ENCODE measurements at places on chromosomes 4 and X. TPM values are rescaled to one million over a fixed set of nuclear protein-coding genes. Genes with fewer than 3 reads are reported as not detected.

GRCh38 chr4:37051111-37051510, 193.4 kb upstream of the NWD2 start:
- no peak for DNase-seq

Gene SSX2B
- total RNA-seq = not detected

GRCh38 chr4:154490234-154490582, 1.4 kb downstream of the DCHS2 start:
- no peak for DNase-seq

Gene TAF7L
- not detected for total RNA-seq

- no peak for DNase-seq
Observed at GRCh38 chrX:7617994-7618393, 225.0 kb upstream of the VCX start.

Gene MFAP3L
- total RNA-seq = 2.4 TPM

- DNase-seq = no peak
Observed at GRCh38 chr4:105548483-105548882, 3.9 kb upstream of the ARHGEF38 start.

DNA sequence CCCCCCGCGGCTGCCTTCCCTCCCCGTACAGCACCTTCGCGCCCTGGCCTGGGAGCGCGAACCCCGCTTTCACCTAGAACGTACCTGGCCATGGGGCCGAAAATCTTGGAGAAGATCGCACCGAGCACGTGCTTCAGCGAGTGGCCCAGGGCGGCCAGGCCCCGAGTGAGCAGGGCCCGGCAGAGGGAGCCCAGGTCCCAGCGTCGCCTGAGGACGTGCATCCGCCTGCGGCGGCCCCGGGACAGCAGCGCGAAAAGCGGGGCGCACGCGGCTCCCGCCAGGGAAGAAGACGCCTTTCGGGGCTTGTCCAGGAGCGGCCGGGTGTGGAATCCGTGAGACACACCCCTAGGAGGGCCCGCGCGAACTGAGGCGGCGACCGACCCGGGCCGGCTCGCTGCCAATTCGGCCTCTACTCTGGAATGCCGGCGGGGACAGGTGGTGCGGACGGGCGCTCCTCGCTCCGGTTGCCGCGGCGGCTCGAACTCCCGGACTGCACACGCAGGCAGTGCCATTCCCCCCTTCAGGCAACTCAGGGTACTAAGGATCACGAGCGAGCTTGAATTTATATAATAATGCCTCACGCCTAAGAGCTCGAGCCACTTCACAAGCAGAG, at the start of gene HS6ST2:
Gene HS6ST2, minus strand, starts transcription at position 539 of the 613 bp plus-strand sequence.
- peak; percentile 34 for DNase-seq

Gene ADGRG2
- total RNA-seq = 0.10 TPM

DNA sequence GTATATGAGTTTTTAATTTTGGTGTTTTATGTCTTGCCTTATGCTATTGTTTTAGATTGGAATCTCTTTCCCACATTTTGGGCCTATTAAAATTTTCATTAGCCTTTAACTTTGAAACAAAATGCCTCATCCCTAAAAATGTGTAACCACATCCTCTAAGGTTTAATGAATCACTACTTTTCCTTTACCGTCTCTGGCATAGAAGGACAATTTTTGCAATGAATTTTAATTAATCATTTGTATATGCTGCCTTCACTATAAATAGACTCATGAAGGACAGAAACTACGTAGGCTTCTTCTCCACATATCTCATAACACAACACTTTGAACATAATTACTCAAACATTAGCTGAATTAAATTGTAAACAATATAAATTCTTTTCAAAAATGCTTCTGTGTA, 421.5 kb downstream of the NLGN4X start:
- DNase-seq = no peak

GRCh38 chr4:16530688-16531635, 304.7 kb upstream of the TAPT1 start:
- DNase-seq = no peak

DNA sequence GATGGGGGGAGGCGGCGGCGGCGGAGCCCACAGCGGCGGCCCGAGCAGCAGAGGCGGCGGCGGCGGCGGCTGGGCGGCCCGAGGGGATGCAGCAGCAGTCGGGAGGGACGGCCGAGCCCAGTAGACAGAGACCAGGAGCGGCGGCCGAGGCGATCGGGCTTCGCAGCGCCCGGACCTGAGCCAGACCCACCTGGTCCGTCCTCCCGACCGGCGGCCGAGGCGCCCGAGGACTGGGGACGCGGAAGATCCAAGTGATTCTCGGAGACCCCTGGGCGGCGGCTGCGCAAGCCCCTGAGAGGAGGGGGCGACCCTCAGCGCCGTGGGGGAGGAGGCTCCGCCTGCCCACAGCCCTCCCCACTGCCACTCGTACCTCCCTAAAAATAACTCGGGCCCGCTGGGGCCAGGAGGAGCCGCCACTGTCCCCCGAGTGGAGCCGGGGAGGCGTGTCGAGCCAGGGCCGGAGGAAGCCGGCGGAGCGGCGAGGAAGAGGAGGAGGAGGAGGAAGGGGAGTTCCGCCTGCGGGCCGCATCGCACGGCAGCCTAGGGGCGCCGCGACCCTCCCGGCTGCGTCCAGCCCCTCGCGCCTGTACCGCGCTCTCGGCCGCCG, 608 bp downstream of the RAPGEF2 start:
- peak; percentile 44 for DNase-seq

- no peak for DNase-seq
Observed at GRCh38 chrX:155127465-155127864, 56.2 kb downstream of the BRCC3 start.

- DNase-seq = no peak
Observed at GRCh38 chr4:118337954-118338353, 14.8 kb downstream of the PRSS12 start.

Gene NAA11
- not detected for total RNA-seq

Gene SYTL5
- total RNA-seq = 5.4 TPM

- DNase-seq = no peak
Observed at GRCh38 chrX:41600291-41600690, 88.5 kb upstream of the GPR34 start.

- no peak for DNase-seq
Observed at GRCh38 chr4:91681544-91681943, 622.2 kb upstream of the GRID2 start.

DNA sequence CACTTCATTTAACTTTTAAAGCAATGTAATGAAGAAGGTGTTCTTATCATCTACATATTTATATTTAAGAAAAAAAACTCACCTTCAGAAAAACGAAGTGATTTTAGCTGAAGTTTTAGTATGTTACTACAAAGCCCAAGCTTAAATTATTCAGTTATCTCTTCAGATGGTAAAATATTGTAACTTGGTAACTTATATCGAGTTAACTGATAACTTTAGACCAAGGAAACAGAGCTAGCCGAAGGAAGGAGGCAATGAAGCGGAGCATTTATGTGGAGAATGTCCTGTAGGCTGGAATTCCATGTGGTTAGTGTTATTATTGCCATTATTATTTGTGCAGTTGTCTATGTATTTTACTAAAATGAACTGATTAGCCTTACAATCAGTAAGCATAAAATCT, 1102.1 kb upstream of the LCORL start:
- DNase-seq = no peak

DNA sequence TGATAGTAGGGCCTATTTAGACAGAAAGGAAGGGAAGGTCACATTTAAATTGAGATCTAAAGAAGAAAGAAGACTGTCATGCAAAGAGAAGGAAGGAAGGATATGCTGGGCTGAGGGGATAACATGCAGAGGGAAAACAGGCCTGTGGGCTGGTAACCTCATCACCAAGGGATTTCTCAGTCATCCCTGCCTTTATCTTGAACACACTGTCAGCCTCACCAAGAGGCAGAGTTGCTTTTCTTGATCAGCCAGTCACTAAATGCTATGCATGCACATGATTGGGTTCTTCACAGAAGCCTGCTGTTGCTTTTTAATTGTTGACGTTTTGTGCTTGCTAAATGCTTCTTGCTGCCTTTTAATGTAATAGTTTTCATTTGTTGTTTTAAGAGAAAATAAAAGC, 113.0 kb downstream of the ARHGAP24 start:
- no peak for DNase-seq

DNA sequence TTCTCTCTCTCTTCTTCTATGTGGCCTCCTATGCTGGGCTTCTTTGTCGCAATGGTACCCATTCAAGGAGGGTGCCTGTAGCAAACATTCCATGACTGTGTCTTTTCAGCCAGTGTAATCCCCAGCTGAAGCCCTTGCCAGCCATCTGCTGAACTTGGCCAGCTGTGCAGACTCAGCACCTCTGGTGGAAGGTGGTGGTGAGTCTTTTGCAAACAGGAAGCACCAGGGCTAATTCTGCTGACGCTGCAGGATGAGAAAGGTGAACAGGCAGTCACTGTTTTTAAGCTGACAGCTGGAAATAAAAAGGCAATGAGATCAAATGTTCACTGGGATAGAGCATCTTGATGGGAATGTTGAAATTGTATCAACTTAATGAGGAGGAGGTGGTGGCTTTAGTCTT, 298.7 kb upstream of the CLNK start:
- no peak for DNase-seq

Gene CD38
- 2.5 TPM for total RNA-seq

- DNase-seq = no peak
Observed at GRCh38 chrX:70332600-70332999, 42.7 kb downstream of the KIF4A start.

DNA sequence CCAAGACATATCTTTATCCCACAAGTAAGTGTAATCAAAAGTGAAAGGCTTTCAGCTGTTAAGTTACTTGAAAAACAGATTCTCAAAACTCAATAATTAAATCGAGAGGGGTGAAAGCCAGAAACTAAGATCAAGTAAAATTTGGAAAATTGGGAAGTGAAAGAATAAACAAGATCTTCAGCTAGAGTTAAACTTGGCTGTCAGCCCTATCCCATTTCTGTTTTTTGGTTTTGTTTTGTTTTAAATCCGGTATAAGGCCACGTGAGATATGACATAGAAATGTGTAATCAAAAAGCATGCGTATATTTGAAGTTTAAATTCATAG, 856.8 kb downstream of the STIM2 start:
- no peak for DNase-seq

DNA sequence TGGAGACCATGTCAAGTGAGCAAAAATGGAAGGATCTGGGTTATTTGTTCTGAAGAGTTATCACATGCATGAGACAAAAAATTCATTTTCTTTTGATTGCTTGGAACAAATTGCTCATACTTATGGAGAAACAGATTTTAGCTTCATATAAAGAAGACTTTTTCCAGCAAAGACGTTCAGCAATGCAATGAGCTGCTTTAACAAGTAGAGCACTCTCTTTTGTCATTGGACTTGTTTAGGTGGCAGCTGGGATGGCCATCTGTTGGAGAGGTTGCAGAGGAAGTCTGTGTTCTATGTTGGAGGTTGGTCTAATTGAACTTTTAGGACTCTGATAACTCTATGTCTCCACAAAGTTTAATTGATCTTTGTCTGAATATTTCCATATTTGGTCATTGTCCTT, 19.9 kb upstream of the CEP135 start:
- no peak for DNase-seq

Gene RNF150
- total RNA-seq = 6.9 TPM

All from colonic mucosa (tissue), 4 donors.